ENCODE measurements at places on chromosomes 1 and 21.

DNA sequence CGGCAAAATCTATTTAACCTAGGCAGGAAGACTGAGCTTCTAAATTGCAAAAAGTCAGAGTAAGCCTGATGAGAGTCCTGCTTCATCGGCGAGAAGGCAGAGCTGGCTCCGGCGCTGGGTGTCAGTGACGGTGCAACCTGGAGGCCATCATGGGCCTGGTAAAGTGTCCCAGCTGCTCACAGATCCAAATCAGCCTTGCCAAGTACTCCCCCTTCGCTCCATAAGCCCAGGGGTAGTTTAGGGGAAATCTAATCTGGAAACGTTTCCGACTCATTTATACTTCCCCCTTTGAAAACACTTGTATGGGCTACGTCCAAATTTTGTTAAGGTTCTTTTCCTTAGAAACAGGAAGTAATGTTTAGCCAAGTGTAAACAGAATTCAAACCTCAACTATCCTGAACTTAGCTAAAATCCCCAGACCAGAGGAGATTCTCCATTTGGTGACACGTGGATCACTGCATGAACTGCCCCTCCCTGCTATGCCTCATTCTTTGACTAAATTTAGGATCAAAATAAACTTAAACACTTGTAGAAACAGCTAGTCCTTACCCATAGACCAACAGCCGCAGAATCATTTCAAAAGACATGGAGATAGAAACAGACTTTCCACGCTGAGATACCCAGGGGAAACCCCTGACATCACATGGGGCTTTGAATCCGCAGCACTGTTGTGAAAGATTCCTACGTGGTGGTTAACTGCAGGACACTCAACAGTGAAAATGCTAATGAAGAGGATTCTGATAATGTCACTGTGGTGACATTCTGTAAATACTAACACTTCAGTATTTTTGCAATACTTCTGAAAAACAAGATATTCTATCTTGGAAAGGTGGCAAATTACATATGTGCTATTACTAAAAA, 172.7 kb downstream of the TGFBR3 start:
- peak; percentile 41 for DNase-seq

- no peak for DNase-seq
These were observed 155.0 kb upstream of the EDN2 start for GRCh38 chr1:41639332-41639936.

DNA sequence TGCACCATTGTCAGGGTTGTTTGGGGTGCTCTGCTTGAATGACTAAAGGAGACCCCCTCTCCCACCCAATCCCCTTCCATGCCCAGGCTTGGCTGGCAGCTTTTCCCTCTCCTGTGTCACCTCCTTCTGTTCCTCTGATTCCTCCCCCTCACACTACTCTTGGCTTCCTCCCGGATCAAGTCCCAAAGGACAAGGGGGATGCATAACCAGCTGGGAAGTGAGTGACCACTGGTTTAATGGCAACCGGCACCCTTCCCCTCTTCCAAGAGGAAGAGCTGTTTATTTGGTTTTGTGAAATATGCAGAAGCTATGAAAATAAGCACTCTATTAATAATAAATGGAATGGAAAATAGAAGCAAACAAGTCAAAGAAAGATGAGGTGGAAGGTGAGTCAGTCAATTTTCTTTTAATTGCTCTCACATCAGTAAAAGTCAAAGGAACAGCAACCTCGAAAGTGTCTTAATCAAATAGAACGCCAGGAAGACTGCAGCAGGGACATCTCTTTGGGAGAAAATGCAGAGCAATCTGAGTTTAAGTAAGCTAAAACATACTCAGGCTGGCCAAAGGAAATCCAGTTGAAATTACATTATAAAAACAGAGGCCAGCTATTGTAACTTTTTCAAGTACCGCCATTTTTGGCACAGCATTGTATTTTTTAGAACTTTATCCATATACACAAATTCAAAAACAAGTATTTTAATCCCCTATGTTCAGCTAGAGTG, 322.5 kb downstream of the SIPA1L2 start:
- DNase-seq: no peak

DNA sequence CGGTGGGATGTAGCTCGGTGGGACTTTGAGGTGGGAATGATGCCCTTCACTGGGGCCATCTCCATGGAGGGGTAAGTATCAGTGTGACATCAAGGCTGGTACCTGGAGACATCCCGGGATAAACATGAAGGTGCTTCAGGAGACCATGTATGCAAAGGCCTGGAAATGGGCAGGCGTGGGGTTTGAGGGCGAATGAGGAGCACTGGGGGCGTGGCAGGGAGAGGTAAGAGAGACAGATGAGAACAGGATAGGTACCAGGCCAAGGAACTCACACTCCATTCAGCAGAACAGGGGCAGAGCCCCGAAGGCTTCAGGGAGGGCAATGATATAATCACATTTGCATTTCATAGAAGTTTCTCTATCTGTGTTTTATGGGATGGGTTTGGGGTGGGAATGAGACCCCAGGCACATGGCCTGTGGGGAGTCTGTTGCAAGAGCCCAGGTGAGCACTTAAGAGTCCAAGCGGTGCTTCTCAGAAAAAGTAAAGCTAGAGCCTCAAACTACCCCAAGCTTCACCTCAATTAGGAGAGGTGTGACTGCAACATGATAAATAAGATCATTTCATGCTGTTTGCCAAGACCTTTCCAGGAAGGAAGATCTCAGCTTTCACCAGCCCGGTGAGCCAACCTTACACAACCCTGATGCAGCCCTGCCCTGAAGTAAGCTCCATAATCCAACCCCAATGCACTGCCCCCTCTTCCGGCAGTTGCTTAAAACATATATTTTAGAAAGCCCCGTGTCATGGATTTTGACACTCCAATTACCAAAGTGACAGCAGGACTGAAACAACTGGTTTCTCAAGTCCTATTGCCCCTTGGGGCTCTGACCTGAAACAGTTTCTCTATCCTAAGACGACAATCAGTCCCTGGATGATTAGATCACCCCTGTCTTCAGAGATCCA, 7.4 kb downstream of the S100A9 start:
- no peak for DNase-seq

- DNase-seq: no peak
These were observed 289.1 kb upstream of the PLD5 start for GRCh38 chr1:242813490-242814091.

- no peak for DNase-seq
These were observed 176.8 kb downstream of the ATP6V1G3 start for GRCh38 chr1:198363625-198364151.

DNA sequence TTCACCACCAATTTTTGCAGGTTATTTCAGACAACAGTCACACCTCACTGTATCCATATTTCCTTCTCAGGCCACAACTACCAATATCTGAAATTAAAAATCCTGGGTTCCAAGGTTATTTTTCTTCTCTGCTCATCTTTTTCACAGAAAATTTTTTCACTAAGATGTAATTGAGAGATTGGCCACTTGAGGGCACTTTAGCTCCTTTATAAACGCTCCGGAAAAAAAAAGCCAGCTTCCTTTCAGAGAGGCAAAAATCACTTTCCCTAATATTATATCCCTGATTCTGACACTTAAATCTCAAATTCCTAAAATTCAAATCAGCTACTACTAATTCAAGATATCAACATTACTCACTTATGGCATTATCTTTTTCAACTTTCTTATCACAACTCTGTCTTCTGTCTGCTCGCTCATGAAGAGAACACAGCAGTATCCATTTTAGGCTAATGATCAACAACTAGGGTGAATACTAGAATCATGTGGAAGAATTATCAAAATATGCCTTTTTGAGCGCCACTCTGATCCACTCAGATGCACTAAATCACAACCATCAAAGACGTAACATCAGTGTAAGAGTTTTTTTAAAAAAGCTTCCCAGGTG, 101.4 kb upstream of the RGS1 start:
- no peak for DNase-seq

- no peak for DNase-seq
These were observed 38.2 kb downstream of the ZBTB40 start for GRCh38 chr1:22489823-22490222.

GRCh38 chr1:183952101-183952500, 85.4 kb downstream of the COLGALT2 start:
- DNase-seq: no peak

DNA sequence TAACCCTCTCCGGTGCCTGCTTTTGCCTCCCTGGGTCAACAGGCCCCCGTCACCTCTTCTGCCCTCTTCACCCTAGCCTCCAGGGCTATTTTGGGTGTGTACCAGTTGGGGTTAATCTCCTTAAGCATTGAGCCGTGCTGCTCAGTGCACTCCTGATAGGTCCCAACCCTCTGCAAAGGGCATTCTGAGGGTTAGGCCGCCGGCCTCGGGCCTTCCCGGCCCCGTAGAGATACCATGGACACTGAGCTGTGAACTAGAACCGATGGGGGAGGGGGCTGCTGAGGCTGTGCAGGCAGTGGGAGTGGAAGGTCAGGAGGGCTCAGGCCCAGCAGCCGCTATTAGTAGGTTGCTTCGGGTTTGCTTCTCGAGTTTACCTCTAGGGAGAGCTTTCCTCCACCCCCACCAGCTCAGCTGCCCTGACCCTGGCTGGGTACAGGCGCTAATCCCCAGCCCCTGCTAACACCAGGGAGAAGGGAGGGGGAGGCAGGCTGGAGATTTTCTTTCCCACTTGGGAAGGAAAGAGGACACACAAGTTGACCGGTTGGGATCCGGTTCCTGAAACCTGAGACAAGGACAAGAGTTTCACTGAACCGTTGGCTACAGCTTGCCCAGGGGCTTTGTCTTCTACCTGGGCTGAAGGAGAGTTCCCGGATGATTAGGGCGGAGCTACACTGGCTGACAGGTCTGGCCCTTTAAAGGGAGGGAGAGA, 4.8 kb downstream of the LMOD1 start:
- no peak for DNase-seq

DNA sequence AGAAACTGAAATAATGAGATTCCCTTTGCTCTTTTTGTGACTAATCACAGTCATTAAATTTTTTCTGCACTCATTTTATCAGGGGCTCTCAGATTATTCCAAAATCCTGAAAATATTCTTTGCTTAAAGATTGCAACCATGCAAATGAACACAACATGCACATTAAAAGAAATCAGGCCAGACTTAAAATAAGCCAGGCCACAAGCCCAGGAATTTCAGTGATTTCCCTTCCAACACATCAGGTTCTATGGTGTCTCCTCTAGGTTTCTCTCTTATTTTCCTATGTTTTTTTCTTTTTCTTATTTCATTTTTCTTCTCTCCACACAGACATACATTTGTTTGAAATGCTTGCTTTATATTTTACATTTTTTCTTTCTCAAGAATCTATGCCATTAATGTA, 65.3 kb downstream of the NIBAN1 start:
- DNase-seq: no peak

DNA sequence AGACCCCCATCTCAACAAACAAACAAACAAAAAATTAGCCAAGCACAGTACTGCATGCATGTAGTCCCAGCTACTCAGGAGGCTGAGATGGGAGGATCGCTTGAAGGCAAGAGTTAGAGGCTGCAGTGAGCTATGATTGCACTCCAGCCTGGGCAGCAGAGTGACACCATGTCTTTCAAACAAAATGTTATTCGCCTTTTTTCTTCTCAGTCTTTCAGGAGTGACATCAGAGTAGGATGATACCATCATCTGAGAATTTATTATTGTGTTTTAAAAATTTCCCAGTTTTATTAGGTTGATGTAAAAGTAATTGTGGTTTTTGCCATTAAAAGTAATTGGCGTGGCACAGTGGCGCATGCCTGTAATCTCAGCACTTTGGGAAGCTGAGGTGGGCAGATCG, 10.8 kb downstream of the PARK7 start:
- DNase-seq: no peak

GRCh38 chr1:6771441-6771769, 13.8 kb upstream of the CAMTA1 start:
- DNase-seq: no peak

DNA sequence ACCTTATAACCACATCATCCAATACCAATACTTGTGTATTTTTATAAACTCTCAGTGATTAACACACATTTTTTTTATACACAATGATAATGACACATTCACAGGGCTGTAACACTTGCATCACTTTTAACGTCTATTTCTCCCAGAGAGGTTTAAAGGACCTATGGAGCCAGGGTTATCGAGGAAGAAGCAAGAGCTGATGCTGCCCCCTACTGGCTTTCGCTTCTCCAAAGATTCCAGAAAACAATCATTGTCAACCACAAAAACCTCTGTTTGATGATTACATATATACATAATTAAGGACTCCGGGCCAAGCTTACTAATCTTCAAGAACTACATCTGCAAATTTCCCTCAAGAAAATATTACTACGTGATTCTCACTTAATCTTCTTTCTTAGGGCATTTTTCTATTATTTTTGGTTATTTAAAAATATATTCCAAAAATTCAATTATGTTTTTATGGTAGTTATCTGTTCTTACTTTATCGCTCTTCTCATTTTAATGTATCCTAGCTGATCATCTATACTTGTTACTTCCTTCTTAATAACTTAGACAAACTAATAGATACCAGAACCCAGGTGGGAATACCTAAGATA, 214.5 kb downstream of the VAV3 start:
- peak; percentile 82 for DNase-seq

GRCh38 chr1:207918581-207918980, 7.7 kb upstream of the CD34 start:
- no peak for DNase-seq

DNA sequence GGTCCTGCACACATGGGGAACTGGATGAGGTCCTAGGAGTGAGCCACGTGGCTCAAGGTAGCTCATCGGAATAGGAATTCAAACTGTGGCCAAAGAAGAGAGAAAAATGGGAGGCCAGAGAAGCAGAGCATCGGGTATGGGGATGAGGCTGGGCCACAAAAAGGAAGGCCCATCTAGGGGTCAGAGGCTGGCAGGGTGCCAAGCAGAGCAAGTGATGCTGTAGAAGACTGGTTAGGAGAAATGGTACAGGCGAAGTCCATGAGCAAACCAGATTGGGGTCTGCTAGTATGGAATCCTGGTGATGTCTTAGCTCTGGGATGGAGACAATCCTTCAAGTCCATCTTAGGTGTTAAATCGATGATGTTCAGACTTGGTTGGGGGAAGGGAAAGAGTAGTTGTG, 68.0 kb downstream of the TEX35 start:
- no peak for DNase-seq

GRCh38 chr1:19819701-19820100, 4.6 kb upstream of the RNF186 start:
- no peak for DNase-seq

GRCh38 chr1:238364214-238364892, 473.6 kb upstream of the ZP4 start:
- no peak for DNase-seq

- DNase-seq: no peak
These were observed 103.3 kb upstream of the GRIK3 start for GRCh38 chr1:37137601-37138000.

- DNase-seq: no peak
These were observed 18.0 kb upstream of the PRDM15 start for GRCh38 chr21:41897047-41897669.

DNA sequence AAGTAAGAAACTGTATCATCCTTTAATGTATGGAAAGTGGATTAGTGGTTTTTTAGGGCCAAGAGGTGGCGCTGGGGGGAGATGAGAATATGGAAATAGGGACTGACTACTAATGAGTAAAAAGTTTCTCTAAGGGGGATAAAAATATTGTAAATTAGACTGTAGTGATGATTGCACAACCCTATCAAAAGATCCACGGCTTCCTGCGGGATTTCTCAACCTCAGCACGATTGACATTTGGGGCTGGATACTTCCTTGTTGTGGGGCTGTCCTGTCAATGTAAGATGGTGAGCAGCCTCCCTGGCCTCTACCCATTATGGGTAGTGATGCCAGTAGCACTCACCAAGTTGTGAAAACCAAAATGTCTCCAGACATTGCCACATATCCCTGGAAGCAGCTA, 36.0 kb upstream of the PRDM2 start:
- DNase-seq: no peak

- DNase-seq: no peak
These were observed 10.4 kb upstream of the HOOK1 start for GRCh38 chr1:59804301-59804700.

- peak; percentile 10 for DNase-seq
These were observed 3.3 kb downstream of the SH3BP5L start for GRCh38 chr1:248822148-248823032.
